ENCODE measurements at places on chromosomes 7 and 10.

- DNase-seq, result no peak
Observed at GRCh38 chr7:71408271-71408670, 276.3 kb downstream of the GALNT17 start.

DNA sequence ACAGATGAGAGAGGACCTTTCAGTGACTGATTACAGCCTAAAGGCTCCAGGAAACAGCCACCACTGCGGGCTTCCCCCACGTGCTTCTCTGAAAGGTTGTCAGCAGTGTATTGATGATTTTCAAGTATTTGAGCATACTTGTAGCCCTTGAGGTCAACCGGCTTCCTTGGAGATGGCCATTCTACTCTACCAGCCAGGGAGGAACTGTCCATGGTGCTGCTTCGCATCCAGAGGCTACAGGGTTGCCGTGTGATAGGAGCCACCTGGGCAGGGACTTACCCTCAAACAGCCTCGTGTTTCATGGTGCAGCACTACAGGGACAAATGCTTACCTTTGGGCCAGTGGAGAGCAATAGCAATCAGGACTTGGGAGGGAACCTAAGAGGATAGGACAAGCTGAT, 179.5 kb downstream of the DPP6 start:
- DNase-seq, result no peak

DNA sequence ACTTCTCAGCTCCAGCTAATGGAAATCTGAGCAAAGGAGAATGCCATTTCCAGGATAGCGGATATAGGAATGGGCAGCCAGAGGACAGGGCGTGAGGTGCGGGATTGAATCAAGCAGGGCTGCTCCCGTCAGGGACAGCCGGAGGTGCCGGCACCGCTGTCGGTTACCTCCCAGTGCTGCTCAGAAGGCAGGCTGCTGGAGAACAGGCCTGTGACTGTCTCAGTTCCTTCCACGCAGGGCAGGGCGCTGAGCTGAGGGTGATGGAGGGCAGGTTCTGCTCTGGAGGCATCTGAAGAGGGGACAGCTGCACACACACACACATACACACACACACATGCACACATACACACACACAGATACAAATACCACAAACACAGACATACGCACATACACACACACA, 111.1 kb downstream of the DOCK1 start:
- no peak for DNase-seq

- no peak for DNase-seq
Observed at GRCh38 chr10:60182691-60183090, 207.0 kb downstream of the ANK3 start.

GRCh38 chr7:138246428-138246827, 170.2 kb downstream of the AKR1D1 start:
- DNase-seq, result no peak

- no peak for DNase-seq
Observed at GRCh38 chr7:80132594-80132993, 2.0 kb upstream of the GNAI1 start.

GRCh38 chr7:27192546-27193334, 7.2 kb downstream of the HOXA13 start:
- no peak for DNase-seq

DNA sequence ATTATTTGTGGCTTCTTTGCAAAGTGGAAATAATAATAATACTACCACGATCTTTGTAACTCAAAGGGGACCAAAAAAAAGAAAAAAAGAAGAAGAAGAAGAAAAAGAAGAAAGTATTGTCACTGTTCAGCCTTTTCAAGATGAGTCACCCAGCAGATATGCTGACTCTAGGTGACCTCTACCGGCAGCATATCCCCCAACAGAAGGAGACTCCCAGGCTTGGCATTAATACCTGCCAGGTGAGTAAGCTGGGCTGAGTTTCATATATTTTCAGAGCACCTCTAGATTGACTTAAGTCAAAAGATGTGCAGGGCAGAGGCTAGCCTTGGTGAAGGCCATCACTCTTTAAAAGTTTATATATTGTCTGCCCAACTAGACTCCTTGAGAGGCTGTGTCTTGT, 30.4 kb upstream of the GPR26 start:
- no peak for DNase-seq
